ENCODE measurements at places on chromosomes 16 and 17.

- no peak for DNase-seq
Observed at GRCh38 chr17:74374858-74375257, 7.6 kb downstream of the GPR142 start.

GRCh38 chr16:16014329-16015224 lies 65.2 kb downstream of the ABCC1 start:
- DNase-seq = no peak

DNA sequence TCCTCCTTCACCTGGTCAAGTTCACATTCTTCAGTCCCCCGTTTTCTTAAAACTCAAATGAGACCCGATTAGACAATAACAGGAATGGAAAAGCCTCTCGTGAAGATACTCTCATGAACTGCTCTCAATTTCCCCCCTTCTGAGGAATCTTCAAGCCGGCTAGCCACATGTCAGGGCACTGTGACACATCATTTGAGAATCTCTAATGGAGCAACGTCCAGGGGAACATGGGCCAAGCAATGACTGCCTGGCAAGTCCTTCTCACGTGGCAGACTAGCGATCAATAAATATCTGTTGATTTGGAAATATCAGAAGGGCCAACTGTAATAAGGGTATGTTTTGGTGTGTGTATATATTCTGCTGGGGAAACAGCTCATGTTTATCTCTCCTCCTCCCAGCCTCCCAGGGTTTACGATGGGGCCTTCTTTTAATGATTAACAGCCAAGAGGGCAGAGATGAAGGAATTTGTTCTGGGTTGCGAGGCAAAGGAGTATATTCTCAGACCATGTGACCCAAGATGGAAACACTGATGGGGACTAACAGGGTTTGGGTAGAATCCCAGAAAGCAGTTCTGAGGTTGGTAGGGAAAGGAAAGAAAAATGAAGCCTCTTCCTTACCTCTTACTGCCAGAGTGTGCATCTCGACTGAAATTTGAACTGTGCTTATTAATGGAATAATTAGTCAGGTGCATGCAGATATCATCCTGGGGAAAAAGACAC lies 21.4 kb downstream of the TTLL6 start:
- no peak for DNase-seq

- no peak for DNase-seq
Observed at GRCh38 chr17:57935833-57936807, 19.1 kb downstream of the CUEDC1 start.

- no peak for DNase-seq
Observed at GRCh38 chr17:65667656-65668055, 106.2 kb upstream of the AXIN2 start.

GRCh38 chr17:72416905-72417304 lies 296.1 kb downstream of the SOX9 start:
- no peak for DNase-seq

DNA sequence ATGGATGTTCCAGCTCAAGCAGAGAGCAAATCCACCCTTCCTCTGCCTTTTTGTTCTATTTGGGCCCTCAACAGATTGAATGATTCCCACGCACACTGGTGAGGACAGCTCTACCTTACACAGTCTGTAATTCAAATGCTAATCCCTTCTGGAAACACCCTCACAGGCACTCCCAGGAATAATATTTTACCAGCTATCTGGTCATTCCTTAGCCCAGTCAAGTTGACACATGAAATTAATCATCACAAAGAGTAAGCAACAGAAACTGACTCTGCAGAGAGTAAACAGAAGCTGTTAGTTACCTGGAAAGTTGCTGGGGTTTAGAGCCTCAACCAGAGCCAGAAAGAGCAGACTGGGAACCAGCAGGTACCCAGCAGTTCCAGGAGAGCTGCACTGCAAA lies 75.5 kb upstream of the MMP2 start:
- no peak for DNase-seq

DNA sequence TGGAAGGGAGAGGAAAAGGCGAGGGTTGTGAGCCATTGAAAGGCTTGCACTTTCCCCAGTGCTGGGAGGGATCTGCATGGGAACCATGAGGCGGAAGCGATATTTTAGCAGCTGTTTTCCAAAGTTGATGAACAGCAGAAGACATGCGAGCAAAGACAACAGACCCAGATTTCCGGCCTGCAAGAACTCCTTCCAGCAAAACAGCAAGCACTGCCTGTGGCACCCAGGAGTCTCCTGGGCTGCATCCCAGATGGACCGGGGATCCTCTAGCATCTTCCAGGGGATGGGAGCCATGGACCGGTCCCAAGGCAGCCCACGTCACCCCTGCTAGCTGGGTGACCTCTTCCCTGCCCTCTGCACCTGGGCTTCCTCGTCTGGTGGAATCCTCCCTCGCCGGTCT lies 162.8 kb downstream of the IRF8 start:
- no peak for DNase-seq

- no peak for DNase-seq
Observed at GRCh38 chr17:55265311-55266021, 706 bp downstream of the HLF start.

DNA sequence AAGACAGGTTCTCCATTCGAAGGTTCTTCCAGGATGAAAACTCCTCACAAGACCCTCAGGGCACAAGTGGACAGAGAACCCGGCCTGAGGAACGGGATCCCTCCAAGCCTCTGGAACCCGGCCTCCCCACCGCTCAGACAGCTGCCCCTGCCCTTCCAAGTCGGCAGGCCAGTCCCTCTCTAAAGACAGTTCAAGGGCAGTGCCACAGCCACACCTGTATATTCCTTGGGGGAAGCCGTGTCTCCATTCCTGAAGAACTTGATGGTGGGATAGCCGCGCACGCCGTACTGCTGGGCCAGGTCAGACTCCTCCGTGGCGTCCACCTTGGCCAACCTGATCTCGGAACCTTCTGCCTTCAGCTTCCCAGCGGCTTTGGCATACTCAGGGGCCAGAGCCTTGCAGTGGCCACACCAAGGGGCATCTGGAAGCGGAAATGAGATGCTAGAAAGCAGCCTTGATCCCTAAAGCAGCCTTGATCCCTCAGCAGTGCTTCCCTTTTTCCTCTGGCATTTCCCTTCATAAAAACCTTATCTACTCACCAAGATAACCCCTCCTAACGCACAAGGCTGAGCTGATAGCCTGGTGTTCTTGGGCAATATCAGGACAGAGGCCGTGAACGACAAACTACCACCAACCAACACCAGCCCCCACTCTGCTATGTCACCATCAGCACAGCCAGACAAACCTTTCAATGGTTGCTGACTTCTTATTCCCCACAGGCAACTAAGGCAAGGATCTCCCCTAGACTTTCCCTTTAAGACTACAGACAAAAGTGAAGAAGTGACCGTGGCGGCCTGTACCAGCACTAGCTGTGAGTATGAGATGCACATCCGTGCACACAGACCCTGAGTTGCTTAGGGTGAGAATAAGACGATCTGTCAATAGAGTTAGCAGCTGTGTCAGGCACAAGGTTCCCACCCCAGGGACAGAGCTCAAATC lies 1.1 kb downstream of the P4HB start:
- DNase-seq = no peak

GRCh38 chr16:4015275-4016004 lies 100.8 kb downstream of the ADCY9 start:
- DNase-seq = no peak

DNA sequence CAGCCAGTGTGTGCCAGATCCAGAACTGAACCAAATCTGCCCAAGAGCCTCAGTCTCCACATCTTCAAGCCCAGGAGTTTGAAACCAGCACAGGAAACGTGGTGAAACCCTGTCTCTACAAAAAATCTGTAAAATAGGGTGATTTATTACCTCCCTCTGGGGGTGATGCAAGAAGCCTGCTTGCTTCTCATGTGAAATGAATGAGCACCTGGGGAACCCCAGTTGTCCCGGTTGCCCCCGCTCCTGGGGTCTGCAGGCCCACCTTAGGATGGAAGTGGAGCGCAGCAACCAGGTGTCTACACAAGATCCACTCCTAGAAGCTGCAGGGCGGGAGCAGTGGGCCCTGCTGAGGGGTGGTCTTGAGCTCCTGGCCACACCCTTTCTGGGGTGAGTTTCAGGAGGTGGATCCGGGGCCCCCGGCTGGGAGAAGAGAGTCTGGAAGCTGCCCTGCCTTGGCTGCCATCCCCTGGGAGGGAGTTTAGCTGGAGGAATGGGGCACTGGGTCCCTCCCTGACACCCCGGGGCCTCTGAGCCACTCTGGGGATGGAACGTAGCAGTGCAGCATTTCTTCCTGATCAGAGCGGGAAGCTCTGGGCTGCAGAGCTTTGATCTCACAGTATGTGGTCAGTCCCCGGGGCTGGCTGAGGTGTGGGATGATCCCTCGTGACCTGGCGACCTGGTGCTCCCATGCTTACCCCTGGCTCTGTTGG lies 117.8 kb downstream of the RAB11FIP4 start:
- no peak for DNase-seq

- no peak for DNase-seq
Observed at GRCh38 chr16:1435921-1436697, 5.2 kb downstream of the PERCC1 start.

- no peak for DNase-seq
Observed at GRCh38 chr17:50386510-50386909, 10.8 kb downstream of the LRRC59 start.

DNA sequence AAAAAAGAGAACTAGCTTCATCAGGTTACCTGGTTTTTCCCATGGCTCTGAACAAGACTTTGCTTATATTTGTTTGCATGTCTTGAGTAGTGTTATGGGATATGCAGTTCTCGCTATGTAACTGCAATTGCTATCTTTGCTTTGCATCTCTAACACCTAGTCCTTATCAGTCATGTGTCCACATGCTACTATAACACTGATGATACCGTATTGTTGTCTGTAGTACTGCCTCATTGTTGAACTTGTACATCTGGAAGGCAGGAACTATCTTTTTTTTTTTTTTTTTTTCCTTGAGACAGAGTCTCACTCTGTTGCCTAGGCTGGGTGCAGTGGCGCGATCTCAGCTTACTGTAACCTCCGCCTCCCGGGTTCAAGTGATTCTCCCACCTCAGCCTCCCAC lies 2.5 kb downstream of the PSME3 start:
- no peak for DNase-seq

DNA sequence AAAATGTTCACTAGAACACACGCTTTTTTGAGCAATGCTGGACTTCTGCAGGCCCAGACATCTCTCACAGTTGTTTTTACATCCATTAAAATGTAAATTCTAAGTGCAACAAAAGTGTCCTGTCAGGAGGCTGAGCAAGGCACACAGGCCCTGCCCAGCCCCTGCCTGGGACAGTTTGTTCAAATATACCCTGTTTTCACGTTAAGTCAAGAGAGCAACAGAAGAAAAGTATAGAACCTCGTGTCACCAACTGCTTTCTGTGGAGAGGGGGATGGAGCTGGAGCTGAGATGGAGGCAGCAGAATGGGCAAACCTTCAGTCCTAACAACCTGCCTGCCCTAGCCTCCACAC lies 4.3 kb upstream of the HOXB2 start:
- no peak for DNase-seq

DNA sequence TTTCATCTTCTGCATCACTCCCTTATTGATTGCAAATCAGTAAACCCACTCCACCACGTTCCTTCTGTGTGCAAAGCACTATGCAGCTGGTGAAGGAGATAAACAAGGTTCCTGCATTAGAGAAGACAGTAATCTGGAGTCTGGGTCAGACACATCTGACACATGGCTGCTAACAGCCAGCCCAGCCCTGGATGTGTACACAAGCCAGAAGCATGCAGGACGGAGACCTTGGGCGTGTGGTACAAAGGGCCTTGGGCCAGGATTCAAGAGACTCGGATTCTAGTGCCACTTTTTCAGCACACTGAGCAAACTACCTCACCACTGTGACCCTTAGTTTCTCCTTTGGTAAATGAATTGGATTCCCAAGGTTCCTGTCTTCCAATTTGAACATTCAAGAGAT lies 86.6 kb upstream of the DNAH9 start:
- DNase-seq = no peak

DNA sequence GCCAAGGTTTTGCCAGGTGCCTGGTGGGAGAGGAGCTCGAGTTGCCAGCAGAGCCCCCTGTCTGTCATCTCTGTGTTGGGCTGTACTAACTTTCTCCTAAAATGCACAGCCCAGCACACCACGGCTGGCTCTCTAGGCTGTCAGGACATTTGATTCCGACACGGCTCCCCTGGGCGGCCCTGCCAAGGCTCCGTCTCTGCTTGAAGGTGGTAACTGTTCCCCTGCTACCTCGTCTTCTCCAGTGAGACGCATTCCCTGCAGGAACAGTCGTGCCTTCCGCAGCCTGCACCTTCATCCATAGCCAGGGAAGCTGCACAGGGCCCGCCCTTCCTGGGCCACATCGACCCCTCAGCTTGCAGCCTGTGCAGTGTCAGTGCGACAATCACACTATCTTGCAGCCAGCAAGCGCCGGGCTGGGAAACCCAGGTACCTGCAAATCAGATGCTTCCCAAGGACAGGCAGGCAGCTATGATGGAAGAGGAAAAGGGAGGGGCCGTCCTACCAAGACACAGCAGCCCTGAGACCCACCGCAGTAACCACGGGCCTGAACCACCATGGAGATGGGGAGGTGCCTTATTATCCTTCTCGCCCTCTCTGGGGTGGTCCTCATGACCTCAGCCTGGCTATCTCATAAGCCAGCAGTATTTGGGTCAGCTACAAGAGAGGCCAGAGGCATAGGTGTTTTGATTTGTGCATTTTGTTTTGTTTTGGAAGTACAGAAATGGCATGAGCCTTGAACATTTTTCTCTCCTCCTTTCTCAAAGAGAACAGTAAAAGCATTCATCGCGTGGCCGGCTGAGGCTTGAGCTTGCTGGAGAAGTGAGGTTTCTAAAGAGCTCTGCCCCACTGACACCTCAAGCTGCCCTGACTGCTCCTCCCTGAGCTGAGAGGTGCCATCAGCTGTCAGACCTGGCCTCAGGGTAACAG lies 361.7 kb upstream of the TNRC6C start:
- DNase-seq = no peak
